ENCODE measurements at places on chromosomes 2 and 18.

GRCh38 chr2:154470376-154470775, 228.1 kb upstream of the KCNJ3 start:
- DNase-seq = no peak

- DNase-seq = no peak
These were observed 30.4 kb upstream of the KLHL29 start for GRCh38 chr2:23354554-23354953.

- DNase-seq = no peak
These were observed 206.0 kb downstream of the FHOD3 start for GRCh38 chr18:36503477-36503876.

- DNase-seq = no peak
These were observed 52.4 kb downstream of the BCL2 start for GRCh38 chr18:63266888-63267790.

- DNase-seq = peak; percentile 43
These were observed 27.4 kb upstream of the SPR start for GRCh38 chr2:72859831-72860262.

GRCh38 chr2:48207201-48207641, 300.9 kb upstream of the FBXO11 start:
- no peak for DNase-seq

DNA sequence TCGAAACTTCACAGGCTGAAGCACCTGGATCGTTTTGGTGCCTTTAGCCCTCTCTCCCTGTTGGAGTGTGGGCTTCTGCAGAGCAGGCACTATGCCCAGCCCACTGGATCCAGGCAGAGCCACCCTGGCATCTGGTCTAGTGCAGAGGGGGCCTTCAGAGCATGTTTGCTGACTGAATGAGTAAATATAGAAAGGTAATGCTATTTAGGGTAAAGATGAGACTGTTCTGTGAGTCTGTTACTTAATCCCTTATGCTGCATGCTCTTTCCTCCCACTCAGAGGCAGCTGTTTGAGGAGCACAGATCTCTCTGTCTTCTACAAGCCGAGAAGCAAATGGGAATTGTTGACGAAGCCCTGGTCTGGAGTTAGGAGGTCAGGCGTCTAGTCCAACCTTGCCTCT, 130.2 kb downstream of the RGPD3 start:
- peak; percentile 3 for DNase-seq

- DNase-seq = no peak
These were observed 1.6 kb downstream of the ATOH8 start for GRCh38 chr2:85755122-85756027.

- no peak for DNase-seq
These were observed 113.1 kb downstream of the ZNF532 start for GRCh38 chr18:58977801-58978200.

- DNase-seq = peak; percentile 35
These were observed 1668.7 kb downstream of the SUCLG1 start for GRCh38 chr2:82790206-82791021.

DNA sequence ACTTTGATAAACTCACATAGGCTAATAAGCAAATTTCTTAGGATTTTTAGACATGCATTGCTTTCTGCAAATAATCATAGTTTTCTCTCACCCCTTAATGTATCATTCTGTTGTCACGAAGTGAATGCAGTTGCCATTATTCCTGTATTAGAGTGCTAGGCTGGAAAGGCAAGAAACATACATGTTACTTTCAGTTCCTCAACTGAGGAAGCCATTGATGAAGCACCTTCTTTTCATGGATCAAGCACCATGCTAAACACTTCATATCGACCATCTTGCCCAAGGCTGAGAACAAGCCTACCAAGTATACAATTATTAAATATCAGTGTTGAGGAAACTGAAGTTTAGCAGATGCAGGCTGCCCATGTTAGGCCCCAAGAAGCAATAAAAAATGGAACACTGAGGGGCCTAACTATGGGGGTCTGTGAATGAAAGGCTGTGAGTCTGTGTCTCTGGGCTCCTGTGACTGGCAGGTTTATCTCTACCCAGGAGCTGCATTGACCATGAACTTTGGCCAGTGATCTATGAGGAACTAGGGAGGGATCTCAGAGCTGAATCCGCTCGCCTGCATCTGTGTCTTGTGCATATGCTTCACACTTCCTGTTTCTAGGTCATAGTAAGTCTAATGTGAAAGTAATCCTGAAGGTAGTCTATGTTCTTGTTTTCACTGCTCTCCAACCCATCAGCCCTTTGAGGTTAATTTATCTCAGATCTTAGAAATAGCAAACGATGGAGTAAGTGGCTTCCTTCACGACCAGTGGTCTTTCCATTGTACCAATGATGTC, 16.0 kb upstream of the TSPYL6 start:
- no peak for DNase-seq

- no peak for DNase-seq
These were observed 75.8 kb downstream of the DYNC1I2 start for GRCh38 chr2:171762879-171763573.

DNA sequence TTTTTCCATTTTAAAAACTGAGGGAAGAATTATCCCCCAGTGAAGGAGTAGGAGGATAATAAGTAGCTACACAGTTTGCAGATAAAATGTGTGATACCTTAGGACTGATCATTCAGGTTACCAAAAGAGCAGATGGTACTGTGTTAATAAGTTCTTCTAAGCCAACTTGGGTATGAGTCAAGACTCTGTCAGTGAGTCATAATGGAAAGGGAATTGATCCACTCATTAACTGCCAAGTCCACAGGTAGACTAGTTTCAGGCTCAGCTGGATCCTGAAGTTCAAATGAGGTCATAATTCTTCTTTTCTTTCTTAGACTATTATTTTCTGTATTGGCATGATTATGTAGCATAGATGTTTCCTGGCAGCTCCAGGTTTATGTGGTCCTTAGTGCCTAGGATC, 142.4 kb upstream of the ALPP start:
- no peak for DNase-seq

- DNase-seq = no peak
These were observed 27.7 kb upstream of the SMCHD1 start for GRCh38 chr18:2627821-2628276.

GRCh38 chr2:170201734-170202393, 23.9 kb downstream of the MYO3B start:
- DNase-seq = no peak

- no peak for DNase-seq
These were observed 268.2 kb upstream of the ID2 start for GRCh38 chr2:8413589-8414135.

DNA sequence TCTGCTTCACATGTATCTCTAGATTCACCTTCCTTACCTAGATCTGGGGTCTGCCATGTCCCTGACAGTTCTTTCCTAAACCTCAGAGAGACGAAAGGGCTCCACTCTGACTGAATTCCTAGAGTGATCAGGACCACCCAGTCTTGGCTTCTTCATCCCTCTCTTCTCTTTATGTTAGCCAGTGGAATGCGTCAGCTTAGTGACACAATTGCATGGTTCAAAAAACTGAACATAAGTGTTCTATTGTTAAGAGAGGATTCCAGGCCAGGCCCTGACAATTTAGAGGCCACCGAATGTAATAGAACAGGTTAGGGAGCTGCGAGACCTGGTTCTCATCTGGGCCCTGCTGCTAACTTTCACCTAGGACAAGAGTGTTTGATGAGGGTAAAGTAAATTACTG, 10.0 kb downstream of the PRELID3A start:
- no peak for DNase-seq

DNA sequence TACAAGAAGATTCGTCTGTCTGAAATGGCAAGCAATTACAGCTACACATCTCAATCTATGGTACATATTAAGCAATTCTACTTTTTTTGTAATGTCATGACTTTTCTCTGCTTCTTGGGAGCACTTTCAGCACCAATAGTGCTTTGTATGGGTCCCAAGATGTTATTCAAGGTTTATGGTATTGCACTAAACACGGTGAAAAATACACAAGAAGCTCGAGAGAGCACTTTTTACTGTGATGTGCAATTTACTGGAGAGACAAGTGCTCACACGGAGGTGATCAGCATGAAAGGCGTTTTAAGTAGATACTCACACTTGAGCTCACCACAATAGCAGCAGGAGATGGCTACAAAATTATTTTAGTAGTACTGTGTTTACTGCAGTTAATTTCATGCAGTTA, 783.6 kb downstream of the CBLN2 start:
- no peak for DNase-seq

GRCh38 chr2:240256704-240257637, 116.5 kb upstream of the OTOS start:
- no peak for DNase-seq

GRCh38 chr2:217513258-217513657, 489.5 kb downstream of the TNS1 start:
- no peak for DNase-seq

DNA sequence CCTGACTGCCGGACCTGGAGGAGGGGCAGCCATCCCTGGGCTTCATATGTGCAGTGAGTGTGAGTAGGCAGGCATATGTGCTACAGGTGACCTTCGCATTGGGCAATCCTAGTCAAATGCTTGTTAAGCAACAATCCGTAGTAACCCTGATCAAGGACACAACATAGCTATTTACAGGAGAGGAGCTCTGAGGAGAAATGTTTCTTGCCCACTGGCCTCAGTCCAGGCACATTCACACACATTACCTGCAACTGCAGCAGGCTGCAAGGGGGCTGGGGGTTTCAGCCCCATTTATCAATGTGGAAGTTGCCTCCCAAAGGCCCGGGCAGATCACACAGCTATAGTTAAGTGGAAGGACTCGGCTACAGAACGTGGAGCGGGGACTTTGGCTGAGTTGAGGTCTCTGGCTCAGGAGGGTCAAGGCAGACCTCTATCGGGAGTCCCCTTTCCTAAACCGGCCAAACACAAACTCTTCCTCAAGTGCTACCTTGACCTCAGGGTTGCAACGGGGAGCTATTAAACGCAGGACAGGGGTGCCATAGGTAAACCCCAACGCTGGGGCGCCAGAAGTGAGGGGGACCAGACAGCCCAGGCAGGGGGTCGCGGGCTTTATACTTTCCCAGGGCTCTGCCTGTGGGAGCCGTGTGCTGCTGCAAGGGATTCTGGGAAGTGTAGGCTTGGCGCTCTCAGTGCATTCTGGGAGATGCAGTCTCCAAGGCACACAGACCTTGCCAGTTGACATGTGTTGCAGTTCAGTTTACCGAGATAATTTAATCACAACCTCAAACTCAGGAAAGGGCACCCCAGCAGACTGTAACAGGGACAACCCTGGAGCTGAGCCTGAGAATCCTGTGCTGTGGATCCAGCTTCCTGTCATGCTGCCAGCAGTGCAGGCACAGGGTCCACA, 9.4 kb downstream of the KHK start:
- peak; percentile 43 for DNase-seq

DNA sequence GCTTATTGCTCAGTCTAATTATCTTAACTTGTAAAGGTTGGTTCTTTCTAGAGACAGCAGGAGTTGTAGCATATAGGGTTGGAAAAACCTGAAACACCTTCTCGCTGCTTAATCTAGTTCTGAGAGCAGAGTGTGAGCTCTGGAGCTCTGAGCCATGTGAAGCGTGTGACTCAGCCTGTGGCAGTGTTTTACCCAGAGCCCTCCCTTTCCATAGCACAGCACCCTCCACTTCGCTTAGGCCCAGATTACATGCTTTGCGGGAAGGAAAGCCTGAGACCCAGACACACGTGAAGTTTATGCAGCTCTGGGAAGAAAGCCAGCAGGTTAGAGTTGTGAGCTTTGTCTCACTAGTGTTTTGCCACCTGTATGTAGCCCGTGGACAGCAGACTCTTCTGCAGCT, 74.5 kb downstream of the INPP4A start:
- DNase-seq = no peak

DNA sequence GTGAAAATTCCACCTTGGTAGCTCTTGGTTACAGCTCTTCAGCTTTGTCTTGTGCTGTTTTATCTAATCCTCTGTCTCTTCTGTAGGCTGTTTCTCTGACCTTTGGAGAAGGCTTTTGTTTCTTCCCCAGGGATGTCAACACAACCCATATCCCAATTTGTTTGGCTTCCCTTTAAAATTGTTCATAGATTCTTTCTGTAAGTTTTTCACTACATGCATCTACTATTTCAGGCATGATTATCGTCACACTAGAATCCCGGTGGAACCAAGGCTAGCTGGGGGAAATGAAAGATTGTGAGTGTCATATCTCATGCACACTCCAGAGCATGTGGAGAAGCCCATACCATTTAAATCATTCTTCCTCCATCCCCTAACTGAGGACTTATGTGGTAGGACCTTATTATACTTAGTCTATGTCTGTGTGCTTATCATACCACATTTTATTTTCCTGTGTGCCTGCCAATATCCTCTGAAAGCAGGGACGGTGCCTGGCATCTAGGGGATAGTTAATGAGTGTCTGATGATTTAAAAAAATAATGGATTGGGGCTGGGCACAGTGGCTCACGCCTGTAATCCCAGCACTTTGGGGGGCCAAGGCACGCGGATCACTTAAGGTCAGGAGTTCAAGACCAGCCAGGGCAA, 59.9 kb downstream of the CRIM1 start:
- DNase-seq = no peak

DNA sequence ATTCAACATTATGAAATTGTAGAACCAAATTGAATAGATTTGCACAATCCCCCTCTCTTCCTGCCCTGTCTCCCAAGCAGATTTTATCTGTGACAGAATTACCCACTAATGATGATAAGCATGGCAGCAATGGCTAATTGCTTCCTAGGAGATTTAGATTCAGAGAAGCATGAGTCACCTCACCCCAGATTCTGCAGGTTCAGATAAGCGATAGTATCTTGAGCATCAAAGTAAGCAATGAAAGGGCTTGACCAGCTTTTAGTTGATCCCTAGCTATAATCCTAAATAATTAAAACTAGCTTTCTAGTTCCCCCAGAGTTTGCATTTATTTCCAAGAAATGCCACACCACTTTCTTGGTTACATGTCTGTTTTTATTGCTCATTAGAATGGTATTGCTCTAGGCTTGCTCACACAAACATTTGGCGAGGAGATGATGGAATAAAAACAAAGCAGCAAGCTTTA, 204.3 kb downstream of the GULP1 start:
- no peak for DNase-seq

DNA sequence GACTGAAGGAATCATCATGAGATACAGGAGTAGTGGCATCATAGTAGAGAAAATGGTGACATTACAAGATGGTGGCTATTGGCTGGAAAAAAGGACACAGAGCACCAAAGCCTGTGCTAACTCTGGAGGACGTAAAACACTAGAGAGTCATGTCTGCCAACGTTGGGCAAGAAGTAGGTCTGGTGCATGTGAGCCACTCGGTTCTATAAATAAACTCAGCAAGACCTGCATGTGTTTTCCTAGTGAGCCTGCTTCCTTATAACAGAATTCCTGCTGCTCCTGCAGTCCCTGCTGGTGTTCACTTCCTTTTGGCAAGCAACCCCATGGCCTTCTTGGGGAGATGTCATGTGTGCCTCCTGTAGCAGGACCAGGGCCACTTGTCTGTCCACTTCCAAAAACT, 325.2 kb downstream of the OSR1 start:
- no peak for DNase-seq

- DNase-seq = peak; percentile 68
These were observed 127.6 kb upstream of the ITGA6 start for GRCh38 chr2:172299741-172300140.

DNA sequence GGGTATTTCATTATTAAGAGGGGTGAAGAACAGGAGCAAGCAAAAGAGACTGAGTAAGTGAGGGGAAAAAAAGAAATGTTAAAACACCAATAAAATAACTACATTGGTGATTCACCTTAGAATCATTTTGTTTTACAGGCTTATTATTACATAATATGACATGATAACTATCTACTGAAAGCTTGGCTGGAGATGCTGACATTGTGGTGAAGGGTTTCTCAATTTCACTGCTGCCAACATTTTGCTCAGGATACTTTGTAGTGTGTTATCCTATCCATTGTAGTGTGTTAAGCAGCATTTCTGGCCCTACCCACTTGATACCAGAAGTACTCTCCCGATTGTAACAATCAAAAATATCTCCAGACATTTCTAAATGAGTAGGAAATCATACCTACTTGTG, 1564.6 kb upstream of the NXPH2 start:
- no peak for DNase-seq

Data from NCI-H2029 treated with DMSO at 0.1 percent for 48 hours (cell line).